ENCODE measurements at places on chromosomes 13 and 19.

DNA sequence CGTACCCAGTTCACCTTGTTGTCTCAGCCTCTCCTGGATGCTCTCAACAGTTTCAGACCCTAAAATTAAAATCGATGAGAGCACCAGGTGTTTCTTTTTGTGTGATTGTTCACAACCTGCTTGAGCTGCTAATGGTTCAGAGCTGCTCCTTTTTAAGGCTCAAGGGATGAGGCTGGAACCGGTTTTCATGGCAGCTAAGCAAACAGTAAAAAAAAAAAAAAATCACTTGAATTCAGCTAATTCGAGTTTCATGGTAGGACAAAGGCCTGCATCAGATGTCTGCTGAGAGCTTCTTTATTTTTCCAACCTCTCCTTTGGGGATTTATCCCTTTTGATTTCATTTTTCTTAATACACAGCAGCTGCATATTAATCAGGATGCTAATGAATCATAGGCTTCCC, 6.5 kb downstream of the SYCE2 start:
- no peak for DNase-seq

DNA sequence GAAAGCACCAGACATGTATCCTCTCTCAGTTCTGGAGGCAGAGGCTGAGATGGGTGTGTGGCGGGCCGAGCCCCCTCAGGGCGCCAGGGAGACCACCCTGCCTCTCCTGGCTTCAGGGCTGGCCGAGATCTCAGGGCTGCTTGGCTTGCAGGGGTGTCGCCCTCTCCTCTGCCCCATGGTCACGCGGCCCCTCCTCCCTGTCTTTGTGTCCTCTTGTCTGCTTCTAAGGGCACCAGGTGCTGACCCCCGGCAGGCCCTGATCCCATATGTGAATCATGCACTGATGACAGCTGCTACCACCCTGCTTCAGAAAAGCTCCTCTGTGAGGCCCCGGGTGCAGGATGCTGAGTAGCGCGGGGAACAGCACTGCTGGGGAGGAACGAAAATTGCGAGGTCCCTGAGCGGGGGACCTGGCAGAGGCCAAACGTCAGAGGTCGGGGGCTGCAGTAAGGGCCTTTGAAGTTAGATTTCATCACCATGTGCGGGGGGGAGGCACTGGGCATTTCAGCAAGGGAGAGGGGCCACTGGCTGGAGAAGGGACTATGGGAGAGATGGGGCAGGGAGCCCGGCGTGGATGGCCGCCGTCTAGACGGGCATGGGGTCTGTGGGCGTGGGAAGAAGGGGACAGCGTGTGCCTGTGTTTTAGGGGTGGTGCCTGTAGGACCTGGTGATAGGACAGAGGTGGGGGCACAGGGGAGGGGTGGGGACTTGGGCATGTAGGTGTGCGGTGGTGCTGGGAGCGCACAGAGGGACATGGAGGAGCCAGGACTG, 125.2 kb downstream of the KDM4B start:
- no peak for DNase-seq

DNA sequence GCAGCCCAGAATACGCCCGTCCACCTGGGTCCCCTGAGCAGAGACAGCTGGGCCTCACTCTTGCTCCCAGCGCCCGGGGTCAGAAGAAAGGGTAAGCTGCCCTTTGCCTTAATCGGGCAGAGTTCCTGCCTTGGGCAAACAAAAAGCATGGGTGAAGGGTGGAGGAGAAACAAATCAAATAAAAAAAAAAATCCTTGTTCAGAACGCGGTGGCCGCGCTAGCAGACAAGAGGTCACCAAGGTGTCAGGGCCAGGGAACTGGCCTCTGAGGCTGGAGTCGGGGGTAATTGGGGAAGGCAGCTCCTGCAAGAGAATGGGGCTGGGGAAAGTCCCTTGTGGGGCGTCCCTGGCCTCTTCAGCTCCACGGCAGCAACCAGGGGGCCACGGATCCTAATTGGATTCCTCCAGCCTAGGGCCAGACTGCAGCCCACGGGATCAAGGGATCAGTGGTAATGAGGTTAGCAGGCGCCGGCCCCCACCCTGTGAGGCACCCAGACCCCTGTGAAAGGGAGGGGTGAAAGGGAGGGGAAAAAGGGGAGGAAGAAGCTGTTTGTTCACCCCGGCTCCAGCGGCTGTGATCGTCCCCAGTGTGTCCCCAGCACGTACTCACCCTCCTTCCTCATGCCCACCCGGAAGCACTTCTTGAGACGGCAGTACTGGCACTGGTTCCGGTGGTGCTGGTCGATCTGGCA, 5.5 kb downstream of the NR2F6 start:
- no peak for DNase-seq

GRCh38 chr13:60047918-60048317, 115.8 kb downstream of the DIAPH3 start:
- DNase-seq, result no peak

DNA sequence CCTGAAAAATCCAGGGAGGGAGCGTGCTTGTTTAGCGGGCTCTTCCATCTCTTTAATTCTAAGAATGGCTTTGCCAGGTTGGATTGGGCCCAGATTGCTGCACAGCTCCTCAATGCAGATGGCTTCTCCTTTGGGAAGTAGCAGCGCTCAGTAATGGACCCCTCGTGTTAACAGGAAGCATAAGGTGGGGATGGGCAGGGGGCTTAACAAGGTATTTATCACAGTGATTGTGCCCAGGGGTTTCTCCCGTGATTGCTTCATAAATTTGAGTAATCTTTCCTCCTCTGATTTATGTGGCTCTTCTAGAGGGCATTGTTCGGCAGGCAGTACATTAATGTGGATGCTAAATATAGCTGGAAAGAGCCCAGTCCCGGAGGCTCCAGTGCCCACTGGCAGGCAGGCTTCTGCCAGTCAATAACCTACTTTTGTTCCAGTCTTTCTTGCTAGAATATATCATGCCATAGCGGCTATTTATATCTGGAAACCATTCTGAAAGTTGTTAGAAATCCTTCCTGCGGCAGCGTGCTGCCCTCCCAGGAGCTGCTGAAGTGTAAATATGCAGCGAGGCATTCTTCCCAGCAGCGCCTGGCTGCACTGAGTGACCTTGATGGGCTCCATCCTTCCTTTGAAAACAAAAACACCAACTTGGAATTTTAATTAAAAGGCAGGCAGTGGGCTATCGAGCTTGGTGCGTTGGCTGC, 65.0 kb downstream of the FGF9 start:
- DNase-seq, result no peak

- no peak for DNase-seq
Observed at GRCh38 chr13:29473166-29473565, 122.3 kb downstream of the SLC7A1 start.

DNA sequence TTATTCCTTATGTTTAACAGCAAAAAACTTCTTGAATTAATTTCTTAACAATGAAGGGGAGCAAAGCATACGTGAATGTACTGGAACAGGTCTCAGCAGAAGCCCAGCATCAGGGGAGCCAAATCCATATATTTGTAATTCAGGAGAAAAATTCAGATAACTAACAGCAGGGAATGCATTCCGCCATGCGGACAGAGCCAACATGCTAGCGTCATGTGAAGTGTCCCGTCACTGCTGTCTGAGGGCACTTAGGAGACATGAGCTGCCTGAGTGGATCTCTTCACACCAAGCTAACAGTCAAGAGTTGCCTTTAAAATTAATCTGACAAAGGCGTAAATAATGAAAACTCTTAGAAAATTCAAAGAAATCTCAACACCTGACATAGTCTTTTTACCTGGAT, 6.4 kb downstream of the AMER2 start:
- DNase-seq, result no peak

- DNase-seq, result peak; percentile 41
Observed at GRCh38 chr19:49499030-49499670, 2.9 kb downstream of the RPS11 start.

GRCh38 chr13:33758113-33758512, 59.8 kb upstream of the RFC3 start:
- no peak for DNase-seq

DNA sequence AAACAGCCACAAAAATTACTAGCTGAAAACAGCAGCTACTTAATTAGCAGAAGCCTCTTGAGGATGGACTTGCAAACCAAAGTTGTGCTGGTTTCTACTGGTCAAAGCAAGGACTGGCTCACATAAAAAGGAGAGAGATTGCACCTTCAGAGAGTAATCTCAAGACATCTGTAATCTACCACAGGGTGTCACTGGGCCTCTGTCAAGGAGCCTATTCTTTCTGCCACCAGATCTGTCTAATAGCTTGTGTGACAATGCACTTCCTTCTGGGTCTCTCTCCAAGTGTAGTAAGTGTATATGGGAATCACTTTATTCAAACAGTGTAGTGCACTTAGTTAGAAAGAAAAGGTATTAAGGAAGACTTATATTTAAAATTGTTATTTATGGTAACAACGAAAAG, 24.4 kb upstream of the ZNF561 start:
- DNase-seq, result no peak

- DNase-seq, result no peak
Observed at GRCh38 chr13:78976696-78977095, 317.7 kb upstream of the OBI1 start.

GRCh38 chr19:1376415-1376805, 7.3 kb upstream of the NDUFS7 start:
- DNase-seq, result no peak

DNA sequence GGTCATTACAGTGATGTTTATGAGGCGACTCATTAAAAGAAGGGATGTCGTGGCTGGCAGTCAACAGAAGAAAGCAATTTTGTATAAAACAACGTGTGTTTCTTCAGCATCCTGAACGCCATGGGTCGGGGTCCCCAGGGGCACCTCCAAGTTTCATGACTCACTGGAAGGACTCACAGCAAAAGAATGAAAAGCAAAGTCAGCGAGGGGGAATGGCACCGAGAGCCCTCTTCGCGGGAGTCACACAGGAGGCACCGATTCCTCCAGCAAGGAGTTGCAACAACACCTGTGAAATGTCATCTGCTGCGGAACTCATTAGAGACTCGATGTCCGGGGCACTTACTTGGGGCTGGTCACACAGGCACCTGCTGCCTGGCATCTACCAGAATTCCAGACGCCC, 130.7 kb upstream of the PEG3 start:
- no peak for DNase-seq

- no peak for DNase-seq
Observed at GRCh38 chr19:36876993-36877938, 26.6 kb downstream of the ZNF345 start.

DNA sequence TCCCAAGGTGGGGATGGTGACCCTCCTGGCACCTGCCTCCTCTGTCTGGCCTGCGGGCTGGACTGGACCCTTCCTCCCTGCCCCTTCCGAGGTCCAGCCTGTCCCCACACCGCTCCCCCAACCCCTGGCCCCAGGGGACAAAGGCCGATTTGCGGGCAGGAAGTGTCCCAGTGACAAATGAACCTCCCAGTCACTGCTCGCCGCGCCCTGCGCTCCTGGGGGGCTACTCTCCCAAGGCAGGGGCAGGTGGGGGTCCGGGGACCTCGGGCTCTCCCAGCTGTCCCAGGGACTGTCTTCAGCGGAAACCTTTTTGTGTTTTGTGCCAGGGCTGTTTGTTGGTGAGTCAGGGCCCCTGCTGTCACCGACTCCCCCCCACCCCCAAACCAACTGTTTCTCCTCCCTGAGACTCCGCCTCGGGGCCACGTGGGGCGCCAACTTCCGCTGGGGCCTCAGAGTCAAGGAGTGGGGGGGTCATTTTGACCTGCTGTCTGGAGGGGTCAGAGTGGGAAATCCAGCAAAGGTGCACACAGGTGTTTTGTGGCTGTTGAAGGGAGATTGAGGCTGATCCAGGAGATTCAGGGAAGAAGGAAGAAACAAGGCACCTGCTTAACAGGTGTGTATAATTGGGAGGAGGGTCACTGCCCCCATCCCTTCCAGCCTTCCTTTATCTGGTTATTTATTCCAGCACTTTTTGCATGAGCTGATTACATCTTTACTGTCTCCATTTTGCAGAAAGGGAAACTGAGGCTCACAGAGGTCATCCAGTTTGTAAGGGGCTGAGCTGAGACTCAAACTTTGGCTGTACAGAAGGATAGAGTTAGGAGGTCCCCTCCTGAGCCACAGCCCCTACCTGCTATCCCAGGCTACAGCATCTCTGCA, 831 bp downstream of the PGPEP1 start:
- peak; percentile 74 for DNase-seq

DNA sequence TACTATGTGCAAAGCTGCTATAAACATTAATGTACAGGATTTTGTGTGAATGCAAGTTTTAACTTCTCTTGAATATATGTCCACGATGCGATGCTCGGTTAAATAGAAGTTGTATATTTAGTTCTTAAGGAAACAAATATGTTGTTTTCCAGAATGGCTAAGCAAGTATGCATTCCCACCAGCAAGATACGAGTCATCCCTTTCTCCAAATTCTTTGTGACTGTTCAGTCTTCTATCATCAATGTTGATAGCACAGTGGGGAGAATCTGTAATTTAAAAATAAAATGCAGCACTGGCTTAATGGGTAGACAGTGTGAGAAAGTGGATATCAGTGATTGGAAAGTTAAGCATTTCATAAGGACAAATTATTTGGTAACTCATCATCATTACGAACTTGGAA, 1340.8 kb downstream of the PCDH9 start:
- DNase-seq, result no peak

- no peak for DNase-seq
Observed at GRCh38 chr19:24046550-24046949, 40.4 kb upstream of the ZNF254 start.

- DNase-seq, result no peak
Observed at GRCh38 chr13:26037302-26037701, 14.5 kb downstream of the SHISA2 start.

- DNase-seq, result no peak
Observed at GRCh38 chr13:94672400-94672799, 39.9 kb downstream of the SOX21 start.

GRCh38 chr13:78816154-78816553, 157.2 kb upstream of the OBI1 start:
- DNase-seq, result no peak

DNA sequence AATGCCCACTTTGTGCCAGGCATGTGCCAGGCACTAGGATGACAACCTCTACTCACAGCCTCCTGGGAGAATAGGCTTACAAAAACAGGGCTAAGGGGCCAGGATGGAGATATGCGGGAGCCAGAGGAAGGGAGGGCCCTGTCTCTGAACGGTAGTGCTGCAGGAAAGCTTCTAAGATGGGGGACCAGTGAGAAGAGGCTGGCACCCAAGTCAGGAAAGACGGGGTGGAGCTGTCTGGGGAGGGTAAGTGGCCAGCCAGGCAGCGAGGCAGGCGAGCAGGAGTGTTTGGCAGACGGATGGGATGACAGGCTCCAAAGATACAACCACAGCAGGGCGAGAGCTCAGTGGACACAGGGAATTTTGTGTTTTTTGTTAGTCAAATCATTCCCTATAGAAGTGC, 44.7 kb upstream of the GPI start:
- DNase-seq, result no peak

GRCh38 chr13:101474419-101474957, 22.0 kb downstream of the ITGBL1 start:
- DNase-seq, result no peak

- DNase-seq, result no peak
Observed at GRCh38 chr19:41435936-41436673, 3.6 kb downstream of the DMAC2 start.

Data from stimulated activated CD4-positive, alpha-beta T cell treated with anti-CD3 and anti-CD28 coated beads, Interleukin-4, amount 100 ng/mL, for 24 hours (primary cell).